Activated T-cell treated with anti-CD3 and anti-CD28 coated beads, Interleukin-2, amount 50 U/mL, for 72 hours (primary cell): ENCODE measurements at places on chromosomes 5 and 9.

GRCh38 chr5:100553209-100553608 is 18.0 kb downstream of the FAM174A start:
- DNase-seq, result no peak

GRCh38 chr9:36144309-36145232 is 8.0 kb downstream of the GLIPR2 start:
- no peak for DNase-seq

- DNase-seq, result no peak
Measured at GRCh38 chr5:169091396-169091980, 209.5 kb downstream of the SLIT3 start.

GRCh38 chr5:50593681-50594080 is 72.8 kb upstream of the PARP8 start:
- peak; percentile 14 for DNase-seq

DNA sequence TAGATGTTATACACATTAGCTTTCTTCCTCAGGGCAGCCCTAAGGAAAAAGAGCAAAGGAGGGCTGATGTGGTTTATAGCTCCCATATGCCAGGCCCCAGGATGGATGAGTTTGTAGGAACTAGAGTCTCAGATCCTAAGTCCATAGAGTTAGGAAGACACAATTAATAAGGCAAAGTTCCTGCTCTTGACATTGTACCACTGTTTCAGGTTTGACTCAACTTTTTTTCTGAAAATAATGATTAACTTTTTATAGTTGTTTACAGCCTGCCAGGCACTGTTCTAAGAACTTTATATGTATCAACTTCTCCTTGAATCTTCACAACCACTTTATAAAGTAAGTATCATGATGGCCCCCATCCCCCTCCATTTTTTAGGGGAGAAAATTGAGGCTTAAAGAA is 339.5 kb downstream of the PDE4D start:
- no peak for DNase-seq

- DNase-seq, result peak; percentile 81
Measured at GRCh38 chr9:111661150-111661801, at the start of gene GNG10. TSS of gene GNG10 (plus strand) at chr9:111661605. CDS start at chr9:111661635, 30 bp downstream.

- no peak for DNase-seq
Measured at GRCh38 chr9:4108754-4109465, 191.0 kb downstream of the GLIS3 start.

DNA sequence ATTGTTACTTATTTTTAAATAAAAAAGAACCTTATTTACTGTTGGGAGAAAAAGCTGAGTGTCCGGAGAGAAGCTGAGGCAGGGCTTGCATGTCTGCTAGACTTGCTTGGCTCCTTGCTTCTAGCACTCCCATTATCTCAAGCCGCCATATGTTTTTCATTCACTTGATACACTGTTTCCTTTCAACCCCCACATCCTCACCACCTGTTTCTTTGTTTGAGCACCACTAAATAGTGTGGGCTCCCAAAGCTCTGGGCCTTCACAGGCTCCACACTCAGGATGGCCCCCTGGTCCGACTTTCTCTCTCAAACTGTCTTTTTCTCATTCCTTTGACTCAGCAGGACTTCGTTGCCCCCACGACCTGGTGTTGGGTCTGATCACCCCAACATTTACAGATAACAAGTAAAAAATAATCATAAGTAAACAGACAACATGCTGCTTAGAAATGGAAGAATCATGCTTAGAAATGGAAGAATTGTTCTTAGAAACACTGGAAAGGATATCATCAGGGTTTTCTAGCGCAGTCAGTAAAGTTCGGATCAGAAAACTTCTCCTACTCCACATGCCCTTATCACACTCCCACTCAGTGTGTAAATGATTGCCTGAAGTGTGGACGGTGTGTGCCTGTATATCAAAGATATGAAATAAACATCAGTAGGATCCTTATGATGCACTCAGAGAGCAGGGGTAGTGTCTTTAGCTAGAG is 58.5 kb downstream of the APTX start:
- DNase-seq, result no peak

GRCh38 chr5:144598451-144599068 is 427.9 kb downstream of the KCTD16 start:
- no peak for DNase-seq

DNA sequence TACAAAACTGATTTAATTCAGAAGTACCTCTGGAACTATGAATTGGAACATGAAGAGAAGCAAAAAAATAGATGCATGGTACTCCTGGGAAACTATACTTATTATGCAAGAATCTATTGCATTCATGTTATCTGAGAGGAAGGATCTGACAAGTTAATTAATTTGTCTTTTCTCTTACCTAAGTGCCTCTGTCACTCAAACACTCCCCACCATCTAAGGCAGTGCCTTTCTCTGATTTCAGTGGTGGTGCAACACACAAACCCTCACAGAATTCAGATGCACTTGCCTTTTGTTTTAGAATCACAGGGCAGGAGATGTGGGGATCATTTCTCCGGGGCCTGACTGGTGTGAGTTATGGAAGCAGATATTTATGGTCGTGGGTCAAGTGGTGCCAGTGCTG is 52.5 kb upstream of the C9orf72 start:
- DNase-seq, result no peak

DNA sequence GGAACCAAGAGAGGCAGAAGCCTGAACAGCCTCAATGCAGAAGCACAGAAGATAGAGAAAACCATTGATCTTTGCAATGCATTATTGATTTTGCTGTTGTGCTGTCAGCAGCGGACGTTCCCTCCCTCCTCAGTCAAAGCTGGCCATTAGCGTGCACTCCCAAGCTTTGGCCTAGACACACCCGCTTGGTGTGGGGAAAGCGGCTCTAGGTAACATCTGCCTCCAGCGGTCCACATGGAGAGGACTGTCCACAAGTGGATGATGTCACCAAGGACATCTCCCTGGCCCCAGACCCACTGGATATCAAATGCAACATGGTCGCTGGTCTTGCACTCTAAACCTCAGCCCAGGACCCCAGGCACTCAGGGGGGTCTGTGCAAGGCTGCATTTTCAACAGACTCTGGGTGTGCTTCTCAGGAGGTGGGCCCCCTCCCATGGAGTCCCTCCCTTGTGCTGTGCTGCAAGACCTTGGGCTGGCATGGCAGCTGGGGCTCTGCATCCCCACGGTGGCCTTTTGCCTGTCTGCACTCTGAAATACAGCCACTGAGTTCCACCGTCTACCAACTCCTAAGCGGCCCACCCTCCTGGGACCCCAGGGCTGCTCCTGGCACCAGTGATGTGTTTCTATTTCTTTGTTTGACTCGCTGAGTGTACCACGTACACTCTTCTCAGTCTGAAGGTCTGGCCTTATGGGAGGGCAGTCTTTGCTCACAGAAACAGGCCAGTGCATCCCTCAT is 1.9 kb downstream of the SEMA4D start:
- no peak for DNase-seq

- no peak for DNase-seq
Measured at GRCh38 chr9:3179711-3180110, 335.8 kb upstream of the PUM3 start.

GRCh38 chr5:167271511-167271910 is 1019.9 kb upstream of the WWC1 start:
- DNase-seq, result no peak

GRCh38 chr9:82558346-82558745 is 504.6 kb downstream of the RASEF start:
- no peak for DNase-seq

DNA sequence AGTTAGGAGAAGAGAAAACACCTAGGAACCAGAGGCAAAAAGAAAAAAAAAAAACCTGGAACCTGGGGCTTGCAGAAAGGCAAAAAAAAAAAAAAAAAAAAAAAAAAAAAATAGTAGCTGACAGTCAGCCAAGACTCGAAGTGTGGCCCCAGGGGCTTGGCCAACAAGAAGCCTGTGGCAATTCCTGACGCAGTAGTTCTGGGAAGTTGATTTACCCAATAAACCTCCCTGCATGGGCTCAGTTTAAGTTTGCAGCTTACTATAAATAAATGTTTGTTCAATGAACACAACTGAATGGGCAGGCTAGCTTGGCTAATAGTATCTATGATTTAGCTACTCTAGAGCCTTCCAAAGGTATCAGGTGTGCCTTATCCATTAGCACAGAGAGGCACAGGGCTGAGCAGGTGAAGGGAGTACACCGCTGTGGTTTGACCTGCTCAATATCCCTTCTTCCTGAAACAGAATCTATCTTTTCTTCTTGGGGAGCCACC is 21.3 kb upstream of the GLRX start:
- DNase-seq, result no peak

DNA sequence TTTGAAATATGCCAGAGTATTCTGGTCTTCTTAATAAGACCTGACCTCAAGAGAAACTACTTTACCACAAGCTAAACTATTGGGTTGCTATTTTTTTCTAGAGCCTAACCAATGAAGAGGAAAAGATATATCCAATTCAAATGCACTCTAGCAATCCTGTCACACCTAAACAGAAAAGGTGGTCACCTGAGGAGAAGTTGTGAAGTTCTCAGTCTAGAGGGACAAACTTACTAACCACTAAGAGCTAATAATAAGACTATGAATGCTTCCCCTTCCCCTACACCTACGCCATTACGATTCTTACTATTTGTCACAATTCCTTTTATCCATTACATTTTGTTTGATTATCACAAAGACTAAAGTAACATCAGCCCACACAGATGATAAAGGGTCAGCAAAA is 29.7 kb downstream of the RLN2 start:
- no peak for DNase-seq

DNA sequence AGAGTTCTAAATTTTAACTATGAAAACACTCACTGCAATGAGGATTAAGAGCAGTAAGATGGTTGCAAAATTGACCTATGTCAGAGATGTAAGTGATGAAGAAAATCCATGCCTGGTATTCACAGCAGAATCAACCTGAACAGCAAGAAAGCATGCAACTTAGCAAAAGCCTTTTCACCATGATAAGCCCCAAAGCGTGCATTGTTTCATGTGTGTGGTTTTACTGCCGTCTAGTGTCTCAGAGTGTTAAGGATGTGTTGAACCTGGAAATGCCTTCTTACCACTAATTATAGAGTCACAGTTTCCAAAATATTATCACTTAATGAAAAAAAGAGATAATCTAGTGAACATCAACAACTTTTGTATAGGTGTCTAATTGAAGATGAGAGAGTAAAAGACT is 415.2 kb upstream of the TRPC7 start:
- DNase-seq, result no peak

- DNase-seq, result no peak
Measured at GRCh38 chr5:39256477-39257235, 37.3 kb upstream of the FYB1 start.

DNA sequence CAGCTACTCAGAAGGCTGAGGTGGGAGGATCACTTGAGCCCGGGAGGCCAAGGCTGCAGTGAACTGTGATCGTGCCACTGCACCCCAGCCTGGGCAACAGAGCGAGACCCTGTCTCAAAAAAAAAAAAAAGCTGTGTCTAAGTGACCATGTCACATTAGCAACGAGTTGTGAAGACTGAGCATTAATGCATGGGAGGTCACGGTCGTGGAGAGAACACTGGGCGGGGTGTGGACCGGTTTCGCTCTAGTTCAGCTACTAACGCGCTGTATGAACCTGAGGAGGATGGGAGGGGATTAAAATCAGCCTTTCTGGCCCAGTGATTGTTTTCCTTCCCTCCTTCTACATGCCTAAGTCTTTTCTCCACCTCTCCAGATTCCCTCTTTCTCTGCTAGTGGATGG is 56.7 kb upstream of the CARTPT start:
- no peak for DNase-seq

GRCh38 chr9:98576354-98576753 is 132.4 kb downstream of the GABBR2 start:
- no peak for DNase-seq

- DNase-seq, result no peak
Measured at GRCh38 chr5:151733358-151734063, 24.9 kb downstream of the ATOX1 start.

DNA sequence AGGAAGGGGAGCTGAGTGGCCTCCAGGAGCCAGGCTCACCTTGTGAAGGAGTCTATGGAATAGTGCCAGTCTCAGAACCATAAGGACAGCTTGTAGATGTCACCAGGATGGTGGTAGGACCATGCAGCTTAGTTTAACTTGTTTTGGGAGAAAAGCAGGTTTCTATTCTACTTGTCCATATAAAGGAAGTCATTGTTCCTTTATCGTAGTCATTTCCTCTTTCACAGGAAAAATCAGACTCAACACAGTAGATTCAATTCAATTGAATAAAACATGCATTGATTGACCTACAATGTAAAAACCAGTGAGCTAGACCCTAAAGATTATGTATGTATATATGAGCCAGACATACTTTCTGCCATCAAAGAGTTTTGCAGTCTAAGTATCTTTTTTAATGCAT is 53.3 kb downstream of the MEGF10 start:
- no peak for DNase-seq

DNA sequence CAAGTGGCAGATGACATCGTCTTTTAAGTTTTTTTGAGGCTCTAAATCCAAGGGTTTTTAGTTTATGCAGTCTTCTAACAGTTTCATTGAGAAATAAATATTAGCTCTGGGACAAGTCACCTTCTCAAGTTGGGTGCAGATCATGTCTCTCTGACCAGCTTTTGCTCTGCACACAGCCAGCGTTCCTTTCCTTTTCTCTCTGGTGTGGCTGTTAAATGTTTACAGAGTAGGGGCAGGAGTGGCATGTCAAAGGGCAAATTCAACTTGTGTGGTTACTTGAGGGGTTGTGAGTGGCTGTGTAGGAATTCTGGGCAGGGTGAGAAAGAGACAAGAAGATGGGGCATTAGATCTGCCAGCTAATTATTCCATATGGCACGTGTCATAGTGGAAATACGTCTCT is 187.5 kb upstream of the HMHB1 start:
- no peak for DNase-seq

- no peak for DNase-seq
Measured at GRCh38 chr5:50703367-50703666, 36.9 kb downstream of the PARP8 start.

DNA sequence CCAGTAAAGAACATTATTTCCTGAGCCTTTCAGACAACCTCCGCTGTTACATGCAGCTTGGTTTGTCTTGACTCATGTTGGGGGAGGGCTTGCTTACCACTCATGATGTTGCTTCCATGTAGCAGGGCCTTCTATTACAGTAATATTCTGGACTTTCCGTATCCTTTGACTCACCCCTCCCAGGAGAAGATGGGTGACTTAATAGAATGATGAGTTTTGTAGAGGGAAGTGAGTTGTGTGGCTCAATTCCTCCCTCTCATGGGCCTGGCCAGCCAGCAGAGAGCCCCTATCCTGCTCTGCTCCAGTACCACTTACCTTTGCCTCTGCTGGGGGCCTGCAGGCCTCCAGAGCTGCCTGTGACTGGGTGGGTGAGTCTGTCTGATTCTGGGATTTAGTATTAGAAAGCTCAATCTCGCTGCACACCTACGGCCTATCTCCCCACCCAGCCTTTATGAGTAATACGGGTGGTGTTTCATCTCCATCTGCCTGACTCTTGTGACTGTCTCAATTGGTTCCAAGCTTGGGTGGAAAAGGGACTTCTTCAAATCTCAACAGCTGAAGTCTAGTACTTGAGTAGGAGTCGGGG is 52.6 kb upstream of the KLF9 start:
- DNase-seq, result peak; percentile 45

- DNase-seq, result no peak
Measured at GRCh38 chr5:170818232-170818631, 34.7 kb downstream of the GABRP start.

DNA sequence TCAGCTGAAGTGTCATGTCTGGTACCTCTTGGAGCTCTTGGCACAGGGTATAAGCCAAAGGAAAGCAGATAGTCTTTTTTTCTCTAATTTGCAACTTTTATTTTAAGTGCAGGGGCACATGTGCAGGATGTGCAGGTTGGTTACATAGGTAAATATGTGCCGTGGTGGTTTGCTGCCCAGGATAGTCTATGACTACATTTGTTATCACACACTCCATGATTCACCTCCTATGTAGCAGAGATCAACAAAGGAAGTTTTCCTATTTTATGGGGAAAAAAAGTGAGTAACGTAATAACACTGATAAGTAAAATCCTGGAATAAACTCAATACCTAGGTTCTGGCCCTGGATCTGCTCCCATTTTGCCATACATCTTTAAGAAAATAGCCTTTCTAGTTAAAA is 234.6 kb downstream of the CAAP1 start:
- DNase-seq, result no peak
